ENCODE measurements at places on chromosomes 2 and 18.
A peak's percentile ranks its signal among the peaks of the same experiment; 100 is the strongest.

DNA sequence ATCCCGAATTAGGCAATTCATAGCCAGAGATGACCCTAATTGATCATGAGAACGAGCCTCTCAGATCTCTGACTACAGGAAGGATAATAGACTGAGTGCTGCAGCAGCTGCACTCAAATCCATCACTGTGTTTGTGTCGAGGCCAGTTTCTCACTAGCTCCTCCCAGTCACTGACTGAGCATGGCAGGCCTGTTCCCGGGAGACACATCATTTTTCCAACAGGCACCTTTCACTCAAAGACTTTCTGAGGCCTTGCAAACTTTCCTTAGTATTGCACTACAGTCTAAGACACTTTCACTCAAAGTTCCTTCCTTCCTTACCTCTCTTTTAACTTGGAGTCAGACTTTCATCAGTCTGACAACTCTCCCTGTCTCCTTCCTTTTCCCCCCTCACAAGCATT, 13.7 kb downstream of the SOS1 start:
- DNase-seq, result no peak

DNA sequence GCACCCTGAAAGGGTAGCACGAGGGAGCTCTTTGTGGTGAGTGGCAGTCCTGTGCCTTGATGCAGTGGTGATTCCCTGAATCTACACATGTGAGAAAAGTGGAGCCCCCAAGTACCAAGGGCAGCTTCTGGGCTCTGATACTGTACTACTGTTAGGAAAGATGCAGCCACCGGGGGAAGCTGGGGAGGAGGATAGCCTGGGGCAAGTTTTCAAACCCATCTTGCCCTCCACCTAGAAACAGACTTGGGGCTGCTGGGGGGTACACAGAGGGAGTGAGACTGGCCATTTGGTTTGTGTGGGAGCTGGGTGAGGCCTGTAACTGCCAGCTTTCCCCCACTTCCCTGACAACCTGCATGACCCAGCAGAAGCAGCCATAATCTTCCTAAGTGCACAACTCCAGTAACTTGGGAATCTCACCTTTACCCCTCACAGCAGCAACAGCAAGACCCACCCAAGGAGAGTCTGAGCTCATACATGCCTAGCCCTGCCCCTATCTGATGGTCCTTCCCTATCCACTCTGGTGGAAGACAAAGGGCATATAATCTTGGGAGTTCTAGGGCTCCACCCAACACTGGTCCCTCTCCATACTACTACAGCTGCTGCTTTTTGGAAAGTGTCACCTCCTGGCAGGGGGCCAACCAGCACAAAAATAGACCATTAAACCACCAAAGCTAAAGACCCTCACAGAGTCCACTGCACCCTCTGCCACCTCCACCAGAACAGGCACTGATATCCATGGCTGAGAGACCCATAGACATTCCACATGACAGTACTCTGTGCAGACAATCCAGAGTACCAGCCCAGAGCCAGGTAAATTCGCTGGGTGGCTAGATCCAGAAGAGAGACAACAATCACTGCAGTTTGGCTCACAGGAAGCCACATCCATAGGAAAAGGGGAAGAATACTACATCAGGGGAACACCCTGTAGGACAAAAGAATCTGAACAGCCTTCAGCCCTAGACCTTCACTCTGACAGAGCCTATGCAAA, 8.2 kb downstream of the MALL start:
- DNase-seq, result no peak

DNA sequence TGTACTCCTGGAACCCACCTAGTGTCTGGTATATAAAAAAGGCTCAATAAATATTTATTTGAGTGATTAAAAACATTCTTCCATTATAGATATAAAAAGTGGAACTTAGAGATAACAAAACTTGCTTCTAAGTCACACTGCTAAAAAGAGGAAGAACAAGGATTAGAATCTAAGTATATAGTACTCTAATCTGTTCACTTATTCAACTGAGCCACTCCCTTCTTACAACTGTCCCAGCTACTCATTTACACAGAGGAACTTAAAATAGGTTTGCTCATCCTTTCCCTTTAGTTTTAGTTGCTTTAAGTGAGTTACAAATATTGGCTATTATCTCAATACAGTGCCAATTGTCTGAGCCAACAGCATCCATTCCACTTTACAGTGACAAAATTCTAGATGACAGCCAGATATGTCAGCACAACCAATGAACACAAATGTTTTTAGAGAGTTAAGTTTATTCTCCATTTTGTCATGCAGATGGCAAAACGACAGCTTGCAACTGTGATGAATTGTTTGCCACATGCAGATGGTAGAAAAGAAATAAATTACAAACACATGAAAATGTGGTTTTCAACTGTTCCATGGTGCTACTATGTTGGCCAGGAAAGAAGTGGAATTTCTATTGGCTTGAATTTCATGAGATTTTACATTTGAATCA, 280.7 kb upstream of the ZC3H15 start:
- DNase-seq, result no peak

GRCh38 chr2:54601339-54601738, 122.1 kb upstream of the EML6 start:
- DNase-seq, result no peak

DNA sequence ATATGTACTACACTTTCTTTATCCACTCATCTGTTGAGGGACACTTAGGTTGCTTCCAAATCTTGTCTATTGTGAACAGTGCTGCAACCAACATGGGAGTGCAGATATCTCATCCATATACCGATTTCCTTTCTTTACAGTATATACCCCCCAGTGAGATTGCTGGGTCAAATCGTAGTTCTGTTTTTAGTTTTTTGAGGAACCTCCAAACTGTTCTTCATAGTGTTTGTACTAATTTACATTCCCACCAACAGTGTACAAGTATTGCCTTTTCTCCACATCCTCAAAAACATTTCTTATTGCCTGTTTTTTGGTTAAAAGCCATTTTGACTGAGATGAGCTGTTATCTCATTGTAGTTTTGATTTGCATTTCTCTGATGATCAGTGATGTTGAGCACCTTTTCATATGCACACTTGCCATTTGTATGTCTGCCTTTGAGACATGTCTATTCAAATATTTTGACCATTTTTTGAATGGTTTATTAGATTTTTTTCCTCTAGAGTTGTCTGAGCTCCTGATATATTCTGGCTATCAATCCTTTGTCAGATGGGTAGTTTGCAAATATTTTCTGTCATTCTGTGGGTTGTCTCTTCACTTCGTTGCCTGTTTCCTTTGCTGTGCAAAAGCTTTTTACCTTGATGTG, 12.2 kb downstream of the PLEK start:
- DNase-seq, result no peak

DNA sequence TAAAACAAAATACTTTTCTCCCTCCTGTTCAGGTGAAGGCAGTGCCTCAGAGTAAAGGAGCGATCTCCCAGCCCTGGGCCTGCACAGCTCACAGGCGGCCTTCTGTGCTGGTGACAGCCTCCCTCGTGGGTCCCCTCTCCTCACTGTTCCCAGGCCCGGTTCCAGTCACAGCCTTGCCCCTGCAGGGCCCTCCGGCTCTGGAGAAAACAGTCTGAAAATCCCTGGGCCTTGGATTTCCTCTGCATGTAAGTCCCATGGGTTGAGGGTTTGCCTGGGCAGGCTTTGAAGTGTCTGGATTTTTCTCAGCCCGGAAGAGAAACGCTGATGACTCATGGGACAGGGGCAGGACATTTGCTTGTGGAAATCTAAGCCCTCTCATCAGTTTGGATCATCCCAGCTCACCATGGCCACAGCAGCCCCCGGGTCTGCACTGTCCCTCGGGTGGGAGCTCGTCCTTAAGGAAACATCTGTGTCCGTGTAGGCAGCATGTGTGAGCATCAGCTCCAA, 186.1 kb upstream of the RAB12 start:
- peak; percentile 48 for DNase-seq

DNA sequence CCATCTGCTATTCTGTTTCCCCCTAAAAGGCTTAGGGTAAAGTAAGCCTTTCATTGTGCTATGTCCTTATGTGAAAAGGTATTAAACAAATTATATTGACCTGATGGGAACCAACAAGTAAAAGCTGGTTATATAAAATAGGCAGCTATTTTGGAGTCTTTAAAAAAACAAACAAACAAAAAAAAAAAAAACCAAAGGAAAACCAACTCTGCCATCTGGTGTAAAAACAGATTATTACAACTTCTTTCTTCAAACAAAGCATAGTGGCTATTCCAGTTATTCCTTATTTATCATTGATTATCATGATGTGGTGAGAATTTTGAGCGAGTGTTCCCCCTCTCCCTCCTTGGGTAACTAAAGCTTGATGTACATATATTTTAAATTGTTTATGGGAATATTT, 122.3 kb upstream of the FHL2 start:
- DNase-seq, result peak; percentile 20

- DNase-seq, result peak; percentile 70
Measured at GRCh38 chr2:111168528-111169239, 48.0 kb downstream of the BCL2L11 start.

DNA sequence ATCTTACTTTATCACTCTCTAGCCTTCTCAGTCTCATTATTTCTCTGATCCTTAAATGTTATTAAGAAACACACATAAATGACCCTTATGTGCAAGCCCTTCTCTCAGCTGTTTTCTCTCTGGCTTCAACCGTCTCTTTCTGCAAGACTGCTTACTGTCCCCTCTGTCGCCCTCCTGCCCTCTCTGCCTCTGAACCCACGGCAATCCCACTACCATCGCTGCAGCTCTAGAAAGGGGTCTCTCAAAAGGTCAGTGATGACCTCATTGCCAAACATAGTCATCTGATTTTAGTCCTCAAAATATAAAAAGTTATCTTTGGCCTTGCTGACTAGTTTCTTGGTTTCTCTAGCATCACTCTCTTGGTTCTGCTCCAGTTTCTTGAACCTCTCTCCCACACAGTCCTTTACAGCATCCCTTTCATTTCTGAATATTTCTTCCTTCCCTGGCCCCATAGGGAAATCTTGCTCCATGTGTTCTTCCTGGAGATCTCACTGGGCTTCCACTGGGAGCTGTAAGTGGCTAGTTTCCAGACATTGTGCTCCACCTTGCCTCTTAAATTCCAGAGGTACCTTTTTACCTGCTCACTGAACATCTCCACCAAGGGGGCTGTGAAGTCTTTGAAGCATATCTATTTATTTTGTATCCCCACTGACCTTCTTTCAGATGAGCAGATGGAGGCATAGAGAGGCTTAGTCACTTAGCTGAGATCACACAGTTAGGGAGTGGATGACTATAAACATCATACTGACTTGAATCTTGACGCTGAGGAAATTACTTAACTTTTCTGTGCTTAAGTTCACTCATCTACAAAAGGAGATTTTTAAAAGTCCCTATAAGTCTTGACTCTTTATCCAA, 96.2 kb downstream of the PDE1A start:
- DNase-seq, result no peak

GRCh38 chr18:54828986-54829385, 709 bp downstream of the RAB27B start:
- no peak for DNase-seq

- DNase-seq, result no peak
Measured at GRCh38 chr2:33603416-33603815, 4.3 kb upstream of the FAM98A start.

DNA sequence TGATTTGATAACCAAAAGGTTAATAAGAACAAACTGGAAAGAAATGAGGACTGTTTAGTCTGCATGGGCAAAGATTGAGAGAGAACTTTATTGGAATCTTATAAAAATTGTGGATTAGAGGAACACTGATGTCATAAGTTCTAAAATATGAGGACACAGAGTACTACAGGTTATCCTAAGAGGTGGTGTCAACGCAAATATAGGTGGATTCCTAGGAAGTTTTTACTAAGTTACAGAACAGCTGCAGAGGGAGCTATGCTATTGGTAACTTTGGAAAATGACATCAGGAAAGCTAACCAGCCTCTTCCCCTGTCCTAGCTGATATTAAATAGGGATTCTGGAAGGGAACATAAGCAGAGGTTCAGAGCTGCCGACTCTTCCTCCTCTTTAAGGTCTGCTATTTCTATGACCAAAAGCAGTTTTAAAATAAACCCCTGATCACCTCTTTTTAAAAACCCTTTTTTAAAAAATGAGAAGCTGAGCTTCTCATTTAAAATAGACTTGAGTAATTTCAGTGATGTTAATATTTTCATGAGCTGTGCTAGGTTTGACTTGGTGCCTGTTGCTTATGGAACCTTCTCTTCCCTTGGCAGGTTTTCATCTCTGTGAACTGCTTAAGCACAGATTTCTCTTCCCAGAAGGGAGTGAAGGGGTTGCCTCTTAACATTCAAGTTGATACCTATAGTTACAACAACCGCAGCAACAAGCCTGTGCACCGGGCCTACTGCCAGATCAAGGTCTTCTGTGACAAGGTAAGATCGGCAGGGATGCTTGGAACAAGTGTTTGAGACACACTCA, 34.2 kb downstream of the GRHL1 start:
- no peak for DNase-seq

GRCh38 chr2:167420211-167420610, 531.9 kb downstream of the XIRP2 start:
- DNase-seq, result no peak

DNA sequence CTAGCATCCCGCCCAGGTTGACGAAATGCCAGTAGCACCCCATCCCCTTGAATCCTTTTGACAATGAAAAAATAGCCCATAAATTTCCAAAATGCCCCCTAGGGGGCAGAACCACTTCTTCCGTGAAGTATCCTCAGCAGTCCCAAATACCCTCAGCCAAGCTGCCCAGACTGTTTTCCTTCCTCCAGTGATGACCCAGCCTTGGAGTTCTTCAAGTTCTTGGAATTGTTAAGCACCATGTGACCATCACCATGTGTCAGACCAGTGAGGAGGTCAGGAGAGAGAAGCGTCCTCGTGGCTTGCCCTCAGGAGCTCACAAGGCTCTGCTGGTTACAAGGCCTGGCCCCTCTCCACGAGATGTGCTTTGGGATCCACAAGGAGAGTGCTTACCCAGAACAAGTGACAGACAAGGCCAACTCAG, 1.4 kb upstream of the SLC23A3 start:
- peak; percentile 65 for DNase-seq

DNA sequence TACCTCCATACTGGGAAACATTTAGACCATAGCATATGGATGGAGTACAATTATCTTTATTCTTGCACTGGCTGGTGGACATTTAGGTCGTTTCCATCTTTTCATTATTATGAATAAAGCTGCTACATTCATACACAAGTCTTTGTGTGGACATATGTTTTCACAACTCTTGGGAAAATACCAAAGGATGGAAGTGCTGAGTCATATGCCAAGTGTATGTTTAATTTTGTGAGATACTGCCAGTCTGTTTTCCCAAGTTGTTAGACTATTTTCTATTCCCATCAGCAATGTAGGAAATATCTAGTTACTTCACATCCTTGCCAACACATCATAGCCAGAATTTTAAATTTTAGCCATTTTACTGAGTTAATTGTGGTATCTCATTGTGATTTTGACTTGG, 91.5 kb downstream of the GALNT13 start:
- no peak for DNase-seq

- DNase-seq, result no peak
Measured at GRCh38 chr2:61452392-61452791, 18.5 kb downstream of the USP34 start.

Measured in HTR-8/SVneo (cell line).